ENCODE measurements at places on chromosomes 1 and 21. TPM values are rescaled to one million over a fixed set of nuclear protein-coding genes. Genes with fewer than 3 reads are reported as not detected.

DNA sequence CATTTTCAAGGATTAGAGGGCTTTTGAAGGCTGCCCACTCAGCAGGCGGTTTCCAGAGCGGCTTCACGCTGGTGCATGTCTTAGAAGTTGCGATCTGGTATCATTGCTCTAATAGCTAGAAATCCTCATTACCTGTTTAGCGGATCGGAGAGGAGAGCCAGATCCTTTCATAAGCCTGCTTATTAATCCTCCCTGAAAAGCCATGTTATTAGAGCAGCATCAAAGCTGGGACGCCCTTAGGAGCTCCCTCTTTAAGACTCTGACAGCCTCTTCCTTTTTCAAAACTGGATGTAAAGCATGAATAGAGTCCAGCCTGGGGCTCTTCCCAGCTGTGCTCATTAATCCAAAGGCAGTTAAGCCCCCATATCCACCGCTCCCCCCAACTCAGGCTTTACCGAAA is 13.9 kb upstream of the CTSE start:
- H3K4me3 ChIP-seq, result no peak overlapping the region
- no peaks in the 10 kb centered on the region for H3K36me3 ChIP-seq
- H3K27ac ChIP-seq, result no peak overlapping the region
- DNase-seq, result no peak
- peaks cover 41% of the 10 kb centered on the region for H3K4me1 ChIP-seq

DNA sequence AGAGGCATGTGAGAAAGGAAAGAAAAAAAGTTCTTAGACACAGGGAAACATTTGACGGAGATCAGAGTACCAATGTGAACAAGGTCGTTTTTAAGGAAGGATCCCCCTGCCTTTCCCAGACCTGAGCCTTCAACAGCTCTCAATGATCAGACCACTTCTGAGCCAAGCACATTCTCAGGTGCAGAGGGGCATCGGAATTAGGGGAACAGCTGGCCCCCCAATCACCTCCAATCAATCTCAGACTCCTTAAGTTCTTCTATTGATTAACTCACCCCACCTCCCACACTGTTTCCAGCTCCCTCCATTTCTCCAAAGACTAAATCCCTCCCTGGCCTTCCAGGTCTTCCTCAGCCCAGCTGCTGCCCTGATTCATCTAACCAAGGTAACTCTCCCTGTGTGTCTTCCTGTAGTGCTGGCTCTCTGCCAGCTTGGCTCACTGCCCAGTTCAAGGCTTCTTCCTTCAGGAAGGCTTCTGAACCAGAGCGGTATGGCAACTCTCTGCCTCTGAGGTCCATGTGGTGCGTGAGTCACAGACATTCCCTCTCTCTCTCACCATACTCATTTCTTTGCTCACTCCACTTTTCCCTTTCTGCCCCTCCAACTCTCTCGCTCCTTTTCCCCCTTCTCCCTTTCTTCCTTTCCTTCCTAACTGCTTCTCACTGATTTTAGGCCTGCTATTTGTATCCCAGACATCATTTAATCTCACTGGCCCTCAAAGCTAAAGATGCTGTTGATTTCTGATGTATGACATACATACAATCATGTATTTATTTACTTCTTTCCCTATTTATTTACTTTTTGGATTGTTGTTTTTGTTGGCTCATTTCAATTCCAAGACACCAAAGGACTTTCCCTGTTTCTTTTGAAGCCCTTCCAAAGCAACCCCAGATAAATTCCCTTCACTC is 18.1 kb downstream of the CFAP45 start:
- H3K4me3 ChIP-seq, result no peak overlapping the region
- peaks cover 32% of the 10 kb centered on the region for H3K4me1 ChIP-seq
- no peaks in the 10 kb centered on the region for H3K27me3 ChIP-seq
- H3K27ac ChIP-seq, result peak overlapping the region; percentile 69
- H3K36me3 ChIP-seq, result no peaks in the 10 kb centered on the region
- DNase-seq, result no peak

GRCh38 chr1:178294654-178295053 is 200.8 kb downstream of the RASAL2 start:
- H3K4me1 ChIP-seq, result no peaks in the 10 kb centered on the region
- H3K36me3 ChIP-seq, result no peaks in the 10 kb centered on the region
- H3K27me3 ChIP-seq, result no peaks in the 10 kb centered on the region
- DNase-seq, result no peak
- H3K27ac ChIP-seq, result no peak overlapping the region
- no peak overlapping the region for H3K4me3 ChIP-seq

- peaks cover 5% of the 10 kb centered on the region for H3K4me1 ChIP-seq
- no peak for DNase-seq
- no peak overlapping the region for H3K27ac ChIP-seq
- no peak overlapping the region for H3K4me3 ChIP-seq
- peaks cover 3% of the 10 kb centered on the region for H3K36me3 ChIP-seq
Measured at GRCh38 chr1:151210830-151211229, 12.5 kb downstream of the PIP5K1A start.

GRCh38 chr1:113965703-113966412 is 13.4 kb upstream of the OLFML3 start:
- H3K4me3 ChIP-seq, result no peak overlapping the region
- DNase-seq, result no peak
- peaks cover 44% of the 10 kb centered on the region for H3K36me3 ChIP-seq
- H3K4me1 ChIP-seq, result no peaks in the 10 kb centered on the region
- no peaks in the 10 kb centered on the region for H3K27me3 ChIP-seq

Gene SPRR4
- 0.64 TPM for total RNA-seq

GRCh38 chr1:71054791-71055190 is 7.2 kb upstream of the PTGER3 start:
- no peaks in the 10 kb centered on the region for H3K4me1 ChIP-seq
- no peaks in the 10 kb centered on the region for H3K27me3 ChIP-seq
- no peak overlapping the region for H3K4me3 ChIP-seq
- H3K36me3 ChIP-seq, result no peaks in the 10 kb centered on the region

GRCh38 chr21:45236481-45236880 is 51.2 kb downstream of the POFUT2 start:
- peaks cover 47% of the 10 kb centered on the region for H3K27me3 ChIP-seq
- no peak for DNase-seq
- H3K4me1 ChIP-seq, result no peaks in the 10 kb centered on the region
- no peak overlapping the region for H3K4me3 ChIP-seq
- H3K27ac ChIP-seq, result no peak overlapping the region

DNA sequence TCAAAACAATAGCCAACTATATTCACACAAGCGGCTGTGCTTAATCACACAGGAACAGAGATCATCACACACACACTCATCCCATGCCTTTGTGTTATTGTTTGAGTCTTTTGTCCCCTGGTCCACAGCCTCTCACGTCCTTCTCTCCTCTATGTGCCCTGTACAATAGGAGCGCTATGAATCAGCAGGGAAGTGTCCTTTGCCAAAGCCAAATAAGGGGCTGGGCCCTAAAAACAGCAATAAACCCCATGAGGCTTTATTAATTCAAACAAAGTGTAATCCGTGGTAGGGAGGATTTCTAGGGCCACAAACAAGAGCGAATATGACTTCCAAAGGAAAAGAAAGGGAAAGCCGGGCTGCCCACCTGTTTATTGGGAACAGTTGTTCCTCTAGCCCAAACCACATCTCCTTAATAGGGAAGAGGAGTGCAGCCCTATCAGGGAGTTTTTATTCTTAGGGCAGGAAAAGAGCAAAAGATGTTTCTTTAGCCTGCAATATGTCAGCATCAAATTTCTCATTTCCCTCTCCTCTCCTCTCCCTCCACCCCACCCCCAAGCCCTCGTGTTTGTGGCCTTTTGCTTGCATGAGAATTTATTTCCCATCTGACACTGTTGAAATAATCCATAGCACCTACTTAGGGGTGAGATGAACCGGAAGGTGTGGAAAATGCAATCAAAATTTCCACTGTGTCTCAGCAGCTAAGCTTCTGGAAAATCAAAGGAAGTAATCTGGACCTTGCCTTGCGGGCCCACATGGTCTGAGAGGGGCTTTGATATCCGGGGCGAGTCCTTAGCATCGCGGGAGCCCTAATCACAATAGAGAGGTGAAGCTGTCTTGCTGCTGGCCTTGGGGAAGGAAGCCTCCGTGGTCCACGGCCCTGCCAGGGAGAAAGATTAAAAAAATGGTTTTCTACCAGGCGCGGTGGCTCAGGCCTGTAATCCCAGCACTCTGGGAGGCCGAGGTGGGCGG is 45.3 kb upstream of the ITPKB start:
- no peak overlapping the region for H3K4me3 ChIP-seq
- DNase-seq, result no peak
- H3K27ac ChIP-seq, result peak overlapping the region; percentile 51
- no peaks in the 10 kb centered on the region for H3K27me3 ChIP-seq
- no peaks in the 10 kb centered on the region for H3K4me1 ChIP-seq

GRCh38 chr21:41520560-41521442 is 12.8 kb upstream of the TMPRSS2 start:
- no peaks in the 10 kb centered on the region for H3K4me1 ChIP-seq
- peaks cover 12% of the 10 kb centered on the region for H3K27me3 ChIP-seq
- no peak for DNase-seq
- no peaks in the 10 kb centered on the region for H3K36me3 ChIP-seq
- no peak overlapping the region for H3K4me3 ChIP-seq
